Progenitor cell of endocrine pancreas (in vitro differentiated cells): ENCODE measurements at places on chromosomes 3 and 15.
A peak's percentile ranks its signal among the peaks of the same experiment; 100 is the strongest.

- no peak for DNase-seq
Observed at GRCh38 chr3:145017959-145018358, 1046.3 kb downstream of the DIPK2A start.

DNA sequence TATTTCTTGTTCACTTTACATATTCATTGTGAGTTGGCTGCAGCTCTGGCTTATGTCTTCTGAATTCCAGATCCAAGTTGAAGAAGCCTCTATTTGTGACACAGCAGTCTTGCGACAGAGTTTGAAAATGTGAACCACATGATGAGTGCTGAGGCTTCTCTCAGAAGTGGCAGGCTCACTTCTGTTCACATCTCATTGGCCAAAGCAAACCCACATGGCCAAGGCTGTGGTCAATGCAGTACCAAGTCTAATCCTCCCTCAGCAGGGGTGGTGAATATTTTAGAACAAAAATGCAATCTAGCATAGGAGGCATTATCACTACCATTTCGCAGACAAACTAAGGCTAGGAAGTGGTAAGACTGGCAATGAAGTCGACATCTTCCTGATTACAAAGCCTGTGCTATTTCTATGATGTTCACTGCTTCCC lies 45.2 kb downstream of the CDCP1 start:
- DNase-seq = no peak

- DNase-seq = no peak
Observed at GRCh38 chr15:99345242-99345641, 94.0 kb downstream of the LRRC28 start.

- DNase-seq = no peak
Observed at GRCh38 chr3:195104340-195104739, 166.6 kb downstream of the XXYLT1 start.

DNA sequence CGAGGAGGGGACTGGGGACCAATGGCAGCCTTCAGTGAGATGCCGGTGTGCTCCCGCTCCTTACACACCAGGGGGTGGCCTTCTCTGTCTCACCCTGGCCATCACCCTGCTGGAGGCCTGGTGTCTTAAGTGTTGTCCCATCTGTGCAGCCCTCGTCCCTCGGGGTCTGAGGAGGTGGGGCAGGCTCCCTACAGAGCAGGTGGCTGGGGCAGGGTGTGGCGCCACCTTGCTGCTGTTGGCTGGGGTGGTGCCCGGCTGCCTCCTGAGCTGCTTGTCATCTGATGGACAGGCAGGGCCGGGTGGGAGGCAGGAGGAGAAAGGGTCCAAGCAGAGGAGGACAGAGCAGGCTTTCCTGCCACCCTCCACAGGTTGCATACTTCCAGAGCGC lies 25.9 kb downstream of the PTPN23 start:
- DNase-seq = no peak

DNA sequence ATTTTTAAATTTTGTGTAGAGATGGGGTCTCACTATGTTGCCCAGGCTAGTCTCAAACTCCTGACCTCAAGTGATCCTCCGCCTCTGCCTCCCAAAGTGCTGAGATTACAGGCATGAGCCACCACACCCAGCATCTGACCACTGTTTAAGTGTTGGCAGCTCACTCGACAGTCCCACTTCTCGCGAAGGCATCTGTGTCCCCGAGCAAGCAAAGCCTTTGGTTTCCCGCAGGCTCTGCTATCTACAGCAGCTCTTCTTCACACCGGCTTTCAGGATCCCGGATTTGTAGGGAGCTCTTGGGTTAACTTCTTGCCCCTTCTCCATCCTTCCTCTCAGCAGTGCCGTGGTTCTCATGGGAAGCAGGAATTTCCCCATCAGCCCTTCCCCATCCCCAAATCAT lies 240.9 kb downstream of the VPS13C start:
- DNase-seq = no peak

DNA sequence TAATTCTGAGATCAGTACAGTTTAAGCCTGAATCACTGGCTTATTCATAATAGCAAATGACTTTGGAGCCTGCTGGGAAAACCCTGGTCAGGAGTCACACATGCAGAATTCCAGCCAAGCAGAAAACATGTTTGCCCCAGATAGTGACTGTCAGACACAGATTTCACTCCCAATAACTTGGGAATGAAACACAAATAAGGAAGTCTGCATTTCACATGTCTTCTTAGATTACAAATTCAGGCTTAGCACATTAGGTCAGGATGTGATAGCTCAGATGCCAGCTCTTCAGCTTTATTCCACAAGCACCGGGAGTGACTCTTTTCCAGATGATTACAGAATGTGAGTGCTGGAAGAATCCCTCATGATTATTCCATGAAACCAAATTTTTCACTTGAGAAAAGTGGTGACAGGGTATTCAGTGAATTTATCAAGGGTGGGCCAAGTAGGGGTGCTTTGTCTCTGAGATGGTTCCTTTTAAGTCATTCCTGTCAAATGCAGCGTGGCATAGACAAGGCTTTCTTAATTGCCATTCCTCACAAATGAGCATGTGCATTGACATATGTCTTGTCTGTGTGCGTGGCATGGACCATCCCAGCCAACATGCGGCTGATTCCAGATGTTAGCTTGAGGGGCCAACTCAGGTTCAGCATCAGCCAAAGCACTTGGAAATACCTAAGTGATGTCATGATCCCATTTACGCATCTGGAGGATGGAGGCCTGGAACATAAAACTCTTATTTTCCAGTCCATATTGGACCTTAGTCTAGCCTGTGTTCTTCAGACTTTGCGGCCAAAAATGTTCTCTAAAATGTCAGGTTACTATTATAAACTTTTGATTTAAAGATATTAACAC lies 191.0 kb downstream of the EPHB1 start:
- no peak for DNase-seq

DNA sequence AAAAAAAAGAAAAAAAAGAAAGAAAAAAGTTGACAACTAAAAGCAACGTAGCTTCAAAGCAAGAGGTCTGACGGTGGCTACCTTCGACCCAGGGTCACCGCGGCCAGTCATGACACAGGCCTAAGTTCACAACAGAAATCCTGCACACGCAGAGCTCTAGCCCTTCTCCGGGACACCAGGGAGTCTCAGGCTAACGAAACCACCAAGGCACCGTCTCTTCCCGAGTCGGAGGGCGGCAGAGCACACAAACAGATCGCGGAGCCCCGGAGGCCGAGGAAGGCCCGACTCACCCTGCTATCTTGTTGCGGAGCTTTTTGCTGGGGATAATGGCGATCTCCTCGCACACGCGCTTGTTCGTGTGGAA lies 584 bp downstream of the RPS17 start:
- DNase-seq = no peak

- DNase-seq = no peak
Observed at GRCh38 chr3:120425572-120426250, 25.1 kb downstream of the FSTL1 start.

DNA sequence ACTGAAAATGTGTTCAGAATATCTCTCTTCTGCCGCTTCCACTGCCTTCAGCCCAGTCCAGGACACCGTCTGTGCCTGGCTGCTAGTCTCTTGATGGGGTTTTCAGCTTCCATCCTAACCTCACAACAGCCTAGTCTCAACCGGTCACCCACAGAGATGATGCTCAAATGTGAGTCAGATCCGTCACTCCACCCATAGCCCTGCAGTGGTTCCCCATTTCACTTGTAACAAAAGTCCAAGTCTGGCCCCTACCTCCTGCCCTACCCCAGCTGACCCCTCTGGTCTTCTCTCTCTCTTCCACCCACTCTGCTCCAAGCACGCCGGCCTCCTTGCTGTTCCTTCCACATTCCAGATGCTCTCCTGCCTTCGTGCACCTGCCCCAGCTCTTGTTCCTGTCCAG lies 68.1 kb downstream of the PPARG start:
- no peak for DNase-seq

- no peak for DNase-seq
Observed at GRCh38 chr3:59185591-59186369, 136.0 kb upstream of the CFAP20DC start.

DNA sequence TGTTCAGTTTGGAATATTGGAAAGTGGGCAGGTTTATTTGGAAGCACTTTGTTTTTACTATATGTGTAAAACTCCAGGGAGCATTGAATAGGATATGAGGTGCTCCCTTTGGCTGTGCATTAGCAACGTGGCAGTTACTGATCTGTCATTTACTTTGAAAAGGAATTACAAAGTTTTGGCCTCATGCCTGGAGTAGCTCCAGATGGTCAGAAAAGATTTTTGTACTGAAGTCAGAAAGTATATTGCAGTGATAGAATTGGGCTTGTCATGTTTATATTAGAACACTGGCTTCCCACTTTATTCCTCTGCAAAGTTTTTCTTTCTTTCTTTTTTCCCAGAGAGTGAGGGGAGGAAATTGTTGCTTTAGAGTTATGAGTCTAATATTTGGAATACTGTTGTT lies 26.1 kb downstream of the FNDC3B start:
- no peak for DNase-seq

- DNase-seq = no peak
Observed at GRCh38 chr15:79296583-79296982, 14.1 kb downstream of the ANKRD34C start.

DNA sequence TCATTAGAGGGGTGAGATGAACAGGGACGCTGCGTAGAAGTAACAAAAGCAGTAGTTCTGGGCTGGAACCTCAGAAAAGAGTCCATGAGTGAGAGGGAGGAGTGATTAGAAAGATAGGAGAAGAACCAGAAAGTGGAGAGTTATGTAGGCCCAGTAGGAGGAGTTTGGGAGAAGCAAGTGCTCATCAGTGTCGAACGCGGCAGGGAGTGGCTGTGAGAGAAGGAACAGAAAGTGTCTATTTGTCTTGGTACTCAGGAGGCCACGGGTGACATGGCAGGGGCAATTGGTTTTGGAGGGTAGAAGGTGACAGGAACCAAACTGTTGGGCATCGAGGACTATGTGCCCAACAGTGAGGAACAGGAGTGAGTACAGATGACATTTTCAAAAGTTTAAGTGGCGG lies 1.3 kb upstream of the INSYN1 start:
- DNase-seq = no peak

GRCh38 chr3:120214176-120214575 lies 70.8 kb downstream of the GPR156 start:
- DNase-seq = no peak

DNA sequence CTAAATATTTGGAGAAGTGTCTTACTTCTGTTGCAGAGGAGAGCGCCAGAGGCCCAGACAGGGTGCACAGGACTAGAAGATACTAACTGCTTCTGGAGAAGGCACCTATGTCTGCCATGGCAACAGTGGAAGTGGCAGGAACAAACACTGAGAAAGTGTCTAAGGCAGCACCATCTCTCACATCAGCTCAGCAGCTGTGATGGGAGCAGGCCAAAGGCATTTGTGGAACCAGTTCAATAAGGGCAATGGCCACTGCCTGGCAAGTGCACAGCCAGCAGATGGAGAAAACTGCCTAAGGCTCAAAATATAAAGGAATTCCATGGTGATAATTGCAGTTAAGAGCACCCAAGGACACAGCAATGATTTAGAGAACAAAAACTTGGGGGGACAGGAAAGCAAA lies 563.0 kb upstream of the CCDC54 start:
- no peak for DNase-seq

GRCh38 chr3:54353946-54354345 lies 231.6 kb downstream of the CACNA2D3 start:
- no peak for DNase-seq

- no peak for DNase-seq
Observed at GRCh38 chr15:74283368-74283767, 47.2 kb downstream of the CCDC33 start.

DNA sequence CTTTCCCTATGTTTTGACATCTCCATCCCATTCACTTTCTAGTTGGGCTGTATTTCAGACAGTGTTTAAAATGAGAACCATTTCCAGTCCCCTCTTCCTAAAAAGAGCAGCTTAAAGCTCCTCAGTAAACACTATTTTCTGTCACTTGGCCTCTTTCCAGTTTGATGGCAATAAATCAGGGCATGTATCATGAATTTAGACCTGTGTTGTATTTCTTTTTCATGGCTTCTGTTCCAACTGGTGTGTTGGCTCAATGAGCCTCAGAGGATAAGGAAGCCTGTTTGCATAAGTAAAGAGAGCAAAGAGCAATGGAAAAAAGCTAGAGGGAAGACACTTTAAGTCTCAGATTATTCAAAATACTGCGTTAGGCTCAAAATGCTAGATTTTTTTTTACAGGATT lies 7.2 kb downstream of the CCDC80 start:
- no peak for DNase-seq

- DNase-seq = no peak
Observed at GRCh38 chr3:140532793-140533330, 145.0 kb upstream of the TRIM42 start.

GRCh38 chr15:61153291-61153690 lies 75.8 kb downstream of the RORA start:
- DNase-seq = no peak

DNA sequence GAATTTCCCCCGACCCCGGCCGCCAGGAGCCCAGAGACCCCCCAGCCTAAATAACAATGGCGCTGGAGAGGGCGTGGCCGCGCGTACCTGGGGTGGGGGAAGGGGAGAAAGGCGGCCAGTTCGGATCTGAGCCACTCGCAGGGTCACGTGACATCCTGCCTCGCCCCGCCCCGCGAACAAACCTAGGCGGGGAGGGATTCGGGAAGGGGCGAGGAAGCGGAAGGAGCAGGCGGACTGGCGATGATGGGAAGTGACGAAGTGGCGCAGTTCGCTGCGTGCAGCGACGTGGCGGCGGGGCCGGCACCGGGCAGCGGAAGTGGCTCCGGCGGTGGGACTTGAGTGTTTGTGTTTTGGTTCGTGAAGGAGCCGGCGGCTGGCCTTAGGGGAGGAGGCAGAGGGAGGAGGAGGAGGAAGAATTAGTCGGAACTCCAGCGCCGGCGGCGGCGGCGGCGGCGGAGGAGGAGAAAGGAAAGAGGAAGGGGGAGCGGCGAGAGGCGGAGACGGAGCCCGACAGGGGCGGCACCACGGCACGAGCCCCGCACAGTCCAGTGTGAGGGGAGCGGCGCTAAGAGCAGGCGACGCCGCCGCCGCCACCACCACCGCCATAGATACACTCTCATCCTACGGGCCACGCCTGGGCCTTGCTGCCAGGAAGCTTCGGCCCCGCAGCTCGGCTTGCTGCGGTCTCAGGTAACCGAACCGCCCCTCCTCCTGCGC lies at the start of gene RAB5A:
Gene RAB5A (plus strand): TSS at position 266 of the 717 bp plus-strand sequence. CDS start 3,802 bp downstream, outside the sequence.
- DNase-seq = peak; percentile 94

DNA sequence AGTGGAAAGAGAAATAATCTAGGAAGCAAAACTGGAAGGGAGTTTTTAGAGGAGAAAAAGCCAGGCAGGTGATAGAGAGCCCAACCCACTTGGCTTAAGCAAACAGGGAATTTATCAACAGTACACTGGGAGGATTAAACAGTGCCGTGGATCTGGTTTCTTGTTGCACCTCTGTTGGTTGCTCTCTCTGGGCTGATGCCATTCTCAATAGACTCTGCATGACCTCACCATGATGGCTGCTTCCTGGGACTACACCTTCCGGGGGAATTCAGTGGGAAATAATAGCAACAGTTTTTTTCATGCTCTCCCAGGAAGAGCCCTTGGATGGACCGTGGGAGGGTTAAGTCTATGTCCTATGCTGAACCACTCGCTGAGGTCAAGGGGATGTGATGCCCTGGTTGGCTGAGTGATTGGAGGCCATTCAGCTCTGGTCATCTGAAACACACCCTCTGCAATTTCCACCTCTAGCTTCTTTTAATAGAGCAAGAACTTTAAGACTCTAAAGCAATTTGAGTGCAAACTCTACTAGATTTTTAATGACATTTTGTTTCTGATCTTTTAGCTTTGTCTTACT lies 74.2 kb downstream of the EPHB1 start:
- DNase-seq = no peak
